ENCODE measurements at places on chromosomes 3 and 15. TPM values are rescaled to one million over a fixed set of nuclear protein-coding genes. Genes with fewer than 3 reads are reported as not detected.

DNA sequence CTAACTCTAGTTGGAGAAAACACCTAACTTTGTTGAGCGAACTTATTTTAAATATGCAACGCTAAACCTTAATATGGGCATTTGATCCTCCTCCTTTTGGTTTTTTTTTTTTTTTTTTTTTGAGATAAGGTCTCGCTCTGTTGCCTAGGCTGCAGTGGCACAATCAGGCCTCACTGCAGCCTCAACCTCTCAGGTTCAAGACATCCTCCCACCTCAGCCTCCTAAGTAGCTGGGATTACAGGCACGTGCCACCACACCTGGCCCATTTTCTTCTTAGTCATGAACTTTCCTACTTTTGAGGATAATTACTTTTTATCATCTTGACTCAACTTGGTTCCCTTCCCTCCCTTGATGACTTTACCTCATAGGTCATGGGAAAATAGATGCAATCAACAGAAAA, 3.9 kb downstream of the NUSAP1 start:
- DNase-seq: no peak

DNA sequence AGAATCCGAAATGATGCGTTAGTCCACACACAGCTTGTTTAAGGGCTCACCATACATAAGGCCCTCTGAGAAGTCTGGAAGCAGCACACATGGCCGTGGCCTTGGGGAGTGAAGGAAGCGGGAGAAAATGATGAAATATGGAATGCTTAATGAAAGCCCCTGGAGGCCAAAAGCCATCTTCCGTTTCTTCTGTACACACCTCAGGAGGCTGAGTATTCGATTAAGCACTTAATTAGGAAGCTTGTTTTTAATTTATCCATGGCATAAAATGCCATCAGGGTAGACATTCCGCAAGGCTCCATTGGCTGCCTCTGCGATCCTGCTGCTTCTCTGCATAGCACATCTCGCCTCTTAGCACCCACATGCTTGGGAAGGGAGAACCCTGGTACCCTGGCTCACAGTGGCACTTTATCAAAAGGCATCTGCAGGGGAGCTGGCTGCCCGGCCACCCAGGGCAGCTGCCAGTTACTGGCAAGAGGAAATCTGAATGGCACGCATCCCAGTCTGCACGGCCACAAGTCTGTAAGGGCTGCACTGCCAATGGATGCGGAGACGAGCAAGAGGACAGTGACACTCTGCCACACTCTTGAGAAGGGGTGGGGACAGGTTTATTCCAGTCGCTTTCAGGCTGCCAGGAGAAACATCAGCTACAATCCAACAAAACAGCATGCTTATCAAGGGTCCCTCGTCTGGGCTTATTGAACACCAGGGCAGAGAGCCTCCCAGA, 356.2 kb downstream of the OCA2 start:
- no peak for DNase-seq

- peak; percentile 23 for DNase-seq
Measured at GRCh38 chr3:12869035-12869621, 27.8 kb upstream of the RPL32 start.

DNA sequence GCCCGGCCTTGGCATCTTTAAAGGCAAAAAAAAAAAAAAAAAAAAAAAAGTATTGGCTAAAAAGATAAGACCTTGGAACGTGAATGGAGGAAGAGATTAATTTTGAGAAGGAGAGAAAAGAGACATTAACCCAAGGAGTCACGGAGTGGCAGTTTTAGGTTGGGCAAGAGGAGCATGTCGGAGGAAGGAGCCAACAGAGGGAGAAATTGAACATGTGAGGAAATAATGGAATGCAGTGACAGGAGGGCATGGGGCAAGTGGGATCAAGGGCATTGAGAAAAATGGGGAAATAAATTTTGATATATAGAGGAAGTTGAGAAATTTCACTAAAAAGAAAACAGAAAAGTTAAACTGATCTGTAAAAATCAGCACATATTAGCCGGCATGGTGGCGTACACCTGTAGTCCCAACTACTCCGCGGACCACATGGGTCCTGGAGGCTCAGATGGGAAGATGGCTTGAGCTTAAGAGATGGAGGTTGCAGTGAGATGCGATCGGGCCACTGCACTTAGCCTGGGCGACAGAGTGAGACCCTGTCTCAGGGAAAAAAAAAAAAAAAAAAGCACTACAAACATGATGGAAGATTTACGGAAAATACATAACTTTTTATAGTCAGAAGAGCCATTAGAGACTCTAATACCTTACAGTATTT, 1.2 kb downstream of the HAUS2 start:
- DNase-seq: no peak

DNA sequence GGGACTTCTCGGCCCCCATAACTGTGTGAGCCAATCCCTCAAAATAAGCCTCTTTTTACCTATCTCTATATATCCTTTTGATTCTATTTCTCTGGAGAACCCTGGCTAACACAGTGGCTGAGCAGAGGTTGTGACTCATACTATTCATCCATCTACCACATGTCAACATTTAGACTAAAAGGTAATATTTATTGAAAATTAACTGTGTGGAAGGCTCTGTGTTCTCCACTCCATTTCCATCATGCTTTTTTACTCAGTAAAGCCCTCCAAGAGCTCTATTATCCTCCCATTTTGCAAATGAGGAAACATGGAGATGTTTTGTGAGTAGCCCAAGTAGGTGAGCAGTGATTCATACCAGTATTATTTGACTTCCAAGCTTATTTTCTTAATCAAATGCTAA, 217.9 kb upstream of the DCBLD2 start:
- no peak for DNase-seq

DNA sequence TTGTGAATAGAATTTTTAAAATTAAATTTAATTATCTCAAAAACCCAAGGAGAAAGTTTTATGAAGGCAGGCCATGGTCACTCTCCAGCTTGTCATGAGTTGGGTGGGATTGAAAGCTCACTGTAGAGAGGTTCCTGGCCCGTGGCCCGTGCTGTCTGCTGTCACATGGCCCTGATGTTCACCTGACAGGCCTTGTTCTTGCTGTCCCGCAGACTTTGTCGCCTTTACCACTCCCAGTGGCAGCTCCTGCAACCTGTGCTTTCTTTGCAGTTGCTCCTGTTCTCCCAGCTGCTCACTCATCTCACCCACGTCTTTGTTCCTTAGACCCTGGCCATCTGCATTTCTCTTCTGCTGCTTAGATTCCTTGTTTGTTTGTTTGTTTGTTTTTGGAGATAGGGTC, 35.6 kb downstream of the DHX30 start:
- DNase-seq: no peak

- DNase-seq: no peak
Measured at GRCh38 chr15:40969363-40969762, 16.1 kb downstream of the CHAC1 start.

DNA sequence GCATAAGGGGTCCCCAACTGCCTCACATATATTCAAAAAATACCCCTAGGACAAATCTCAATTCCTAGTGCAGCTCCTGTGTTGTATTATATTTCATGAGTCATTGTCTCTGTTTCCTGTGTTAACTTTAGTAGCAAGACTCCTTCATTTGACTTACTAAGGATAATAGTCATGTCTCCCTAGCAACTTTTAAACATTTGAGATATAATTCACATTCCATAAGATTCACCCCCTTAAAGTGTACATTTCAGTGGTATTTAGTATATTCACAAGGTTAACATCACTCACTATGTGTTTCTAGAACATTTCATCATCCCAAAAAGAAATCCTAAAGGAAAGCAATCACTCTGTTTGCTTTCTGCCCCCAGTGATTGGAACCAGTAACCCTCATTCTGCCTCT, 121.3 kb upstream of the WNT7A start:
- DNase-seq: no peak

- no peak for DNase-seq
Measured at GRCh38 chr3:112894258-112894657, 47.6 kb upstream of the CD200R1L start.

- no peak for DNase-seq
Measured at GRCh38 chr3:188605231-188605630, 451.3 kb downstream of the LPP start.

DNA sequence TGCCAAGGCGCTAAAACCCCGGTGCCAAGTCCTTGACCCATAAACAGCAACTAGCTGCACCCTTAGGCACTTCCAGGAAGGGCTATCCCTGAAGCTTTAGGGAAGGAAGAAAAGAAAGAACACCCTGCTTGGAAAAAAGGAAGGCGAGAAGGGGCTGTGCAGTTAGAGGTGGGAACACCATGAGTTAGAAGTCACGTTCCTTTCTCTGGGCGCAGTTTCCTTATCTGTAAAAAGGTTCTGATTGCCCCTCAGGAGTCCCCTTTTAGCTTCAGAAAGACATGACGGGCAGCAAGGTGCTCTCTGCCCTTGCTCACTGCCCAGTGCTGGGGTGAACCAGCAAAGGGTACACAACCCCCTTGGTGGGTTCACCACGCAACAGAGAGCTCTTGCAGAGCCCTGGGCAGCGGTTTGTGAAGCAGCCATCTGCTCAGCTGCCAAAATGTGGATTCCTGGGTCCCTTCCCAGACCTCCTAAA, 798 bp downstream of the GCHFR start:
- DNase-seq: no peak

Gene CCR3
- 0.09 TPM for polyA plus RNA-seq

Gene SLITRK3
- 0.18 TPM for polyA plus RNA-seq

Gene SLC9C1
- polyA plus RNA-seq: 0.61 TPM

Gene TIMP4
- polyA plus RNA-seq: 1.4 TPM

Gene ATP2B2
- polyA plus RNA-seq: 0.58 TPM

Gene RTP1
- not detected for polyA plus RNA-seq
